ENCODE measurements at places on chromosomes 11 and 22. TPM values are rescaled to one million over a fixed set of nuclear protein-coding genes. Genes with fewer than 3 reads are reported as not detected.

SPINDOC gene
- total RNA-seq = 6.7 TPM

NEFH gene
- total RNA-seq = 0.54 TPM

DEFB131B gene
- not detected for total RNA-seq

ABCC8 gene
- not detected for total RNA-seq

TYR gene
- total RNA-seq = not detected

TESMIN gene
- total RNA-seq = not detected

NAALADL1 gene
- total RNA-seq = 9.7 TPM

ARHGAP42 gene
- 12.6 TPM for total RNA-seq

PANX3 gene
- not detected for total RNA-seq

MUC6 gene
- total RNA-seq = not detected

SLC22A12 gene
- not detected for total RNA-seq

ZNF280B gene
- 0.45 TPM for total RNA-seq

IGLL1 gene
- not detected for total RNA-seq

KLHDC7B gene
- total RNA-seq = 2.4 TPM

FGF19 gene
- total RNA-seq = not detected

ACTN3 gene
- total RNA-seq = not detected

FGF4 gene
- 0.08 TPM for total RNA-seq

SLC29A2 gene
- 0.36 TPM for total RNA-seq

ADAMTS15 gene
- total RNA-seq = 8.6 TPM

DRD2 gene
- total RNA-seq = not detected

SCGB1A1 gene
- total RNA-seq = not detected

CALCA gene
- not detected for total RNA-seq

GDPD4 gene
- not detected for total RNA-seq
